NCI-H526 treated with DMSO at 0.1 percent for 48 hours (cell line): ENCODE measurements at places on chromosomes 7 and 10.
A peak's percentile ranks its signal among the peaks of the same experiment; 100 is the strongest.

- no peak for DNase-seq
Measured at GRCh38 chr7:139886206-139886605, 57.1 kb downstream of the TBXAS1 start.

- DNase-seq, result no peak
Measured at GRCh38 chr7:127114742-127115265, 137.9 kb downstream of the GRM8 start.

DNA sequence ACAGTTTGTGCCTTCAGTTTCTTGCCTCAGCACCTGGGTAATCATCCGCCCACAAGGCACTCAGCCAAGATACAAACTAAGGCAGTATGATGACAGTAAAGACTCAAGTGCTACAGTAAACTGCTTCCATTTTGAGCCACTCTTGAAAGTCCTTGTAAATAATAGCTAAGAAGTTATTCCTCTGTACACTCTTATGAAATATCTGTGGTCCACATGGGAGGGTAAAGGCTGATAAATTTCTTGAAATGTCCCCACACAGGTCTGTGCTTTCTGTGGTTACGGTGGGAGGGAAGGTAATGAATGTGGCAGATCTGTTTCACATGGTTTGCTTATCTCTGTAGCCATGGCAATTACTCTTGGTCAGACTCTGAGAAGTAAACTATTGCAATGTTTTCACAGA is 551.0 kb upstream of the ZWINT start:
- DNase-seq, result no peak

DNA sequence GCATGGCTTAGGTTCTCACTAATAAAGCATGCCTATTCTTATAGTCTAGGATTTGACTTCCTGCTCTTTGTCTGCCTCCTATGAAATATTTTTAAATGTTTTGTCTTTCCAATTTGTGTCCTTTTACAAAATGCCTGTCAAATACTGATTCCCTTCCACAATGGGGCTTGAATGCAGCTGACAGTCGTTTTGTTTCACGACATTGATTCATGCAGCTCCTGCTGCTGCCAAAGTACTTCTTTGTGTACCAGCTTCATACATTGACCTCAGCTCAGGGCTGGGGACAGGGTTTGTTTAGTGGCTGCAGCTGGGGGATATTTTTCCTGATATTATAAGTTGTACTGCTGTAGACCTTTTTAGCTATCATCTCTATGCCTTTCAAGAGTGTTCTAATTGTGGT is 371.9 kb upstream of the CHRM2 start:
- DNase-seq, result no peak

DNA sequence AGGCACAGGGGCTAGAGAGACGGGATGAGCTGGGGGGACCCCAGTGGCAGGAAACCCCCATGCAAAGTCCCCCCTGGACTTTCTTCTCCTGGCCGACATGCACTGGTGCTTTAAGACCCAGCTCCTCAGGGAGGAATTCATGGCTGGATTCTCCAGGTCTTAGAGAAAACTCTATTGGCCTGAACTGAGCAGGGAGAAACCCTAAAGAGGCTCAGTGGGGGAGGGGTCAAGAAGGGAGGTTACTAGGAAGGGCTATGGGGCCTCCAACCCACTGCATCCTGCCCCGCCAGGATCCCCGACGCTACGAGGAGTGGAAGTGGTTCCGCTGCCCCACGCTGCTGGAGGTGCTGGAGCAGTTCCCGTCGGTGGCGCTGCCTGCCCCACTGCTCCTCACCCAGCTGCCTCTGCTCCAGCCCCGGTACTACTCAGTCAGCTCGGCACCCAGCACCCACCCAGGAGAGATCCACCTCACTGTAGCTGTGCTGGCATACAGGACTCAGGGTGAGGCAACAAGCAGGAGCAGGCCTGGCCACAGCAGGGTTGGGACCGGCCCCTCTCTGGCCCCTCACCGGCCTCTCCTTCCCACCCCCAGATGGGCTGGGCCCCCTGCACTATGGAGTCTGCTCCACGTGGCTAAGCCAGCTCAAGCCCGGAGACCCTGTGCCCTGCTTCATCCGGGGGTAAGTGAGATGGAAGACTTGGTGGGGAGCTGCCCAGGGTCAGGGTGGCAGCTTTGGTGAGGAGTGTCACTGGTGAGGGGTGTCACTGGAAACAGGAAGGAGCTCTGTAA is 13.8 kb downstream of the ATG9B start:
- DNase-seq, result no peak

DNA sequence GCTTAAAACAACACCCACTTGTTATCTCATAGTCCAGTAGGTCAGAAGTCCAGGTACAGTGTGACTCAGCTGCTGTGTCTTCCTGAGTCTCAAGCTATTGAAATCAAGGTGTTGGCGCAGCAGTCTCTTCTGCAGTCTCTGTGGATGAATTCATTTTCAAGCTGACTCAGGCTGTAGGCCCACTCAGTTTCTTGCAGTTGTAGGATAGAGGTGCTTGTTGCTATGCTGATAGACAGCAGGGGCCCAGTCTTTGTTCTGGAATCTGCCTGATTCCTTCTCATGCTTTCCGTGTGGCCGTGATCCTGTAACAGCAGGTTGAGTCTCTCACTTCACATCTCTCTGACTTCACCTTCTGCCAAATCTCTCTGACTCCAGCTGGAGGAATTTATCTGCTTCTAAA is 400.4 kb upstream of the POM121L12 start:
- no peak for DNase-seq

- DNase-seq, result no peak
Measured at GRCh38 chr7:15042285-15043065, 139.9 kb upstream of the DGKB start.

- no peak for DNase-seq
Measured at GRCh38 chr7:42226354-42226941, 10.6 kb downstream of the GLI3 start.

DNA sequence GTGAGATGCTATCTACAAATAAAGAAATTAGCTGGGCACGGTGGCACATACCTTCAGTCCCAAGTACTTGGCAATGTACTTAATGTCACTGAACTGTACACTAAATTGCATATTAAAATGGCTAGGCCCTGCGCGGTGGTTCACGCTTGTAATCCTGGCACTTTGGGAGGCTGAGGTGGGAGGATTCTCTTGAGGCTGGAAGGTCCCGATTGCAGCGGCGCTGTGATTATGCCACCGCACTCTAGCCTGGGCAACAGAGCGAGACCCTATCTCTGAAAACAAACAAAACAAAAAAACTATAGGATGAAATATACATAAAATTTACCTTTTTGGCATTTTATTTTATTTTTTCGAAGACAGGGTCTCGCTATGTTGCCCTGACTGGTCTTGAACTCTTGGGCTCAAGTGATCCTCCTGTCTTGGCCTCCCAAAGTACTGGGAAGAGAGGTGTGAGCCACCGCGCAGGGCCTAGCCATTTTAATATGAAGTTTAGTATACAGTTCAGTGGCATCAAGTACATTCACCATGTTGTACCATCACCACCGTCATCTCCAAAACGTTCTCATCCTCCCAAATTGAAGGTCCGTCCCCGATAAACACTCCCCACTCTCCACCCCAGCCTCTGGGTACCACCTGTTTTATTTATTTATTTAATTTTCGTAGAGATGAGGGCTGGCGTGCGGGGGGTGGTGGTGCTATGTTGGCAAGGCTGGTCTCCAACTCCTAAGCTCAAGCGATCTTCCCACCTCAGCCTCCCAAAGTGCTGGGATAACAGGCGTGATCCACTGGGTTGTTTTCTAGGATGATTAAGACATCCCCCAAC is 1.3 kb upstream of the EIF3B start:
- no peak for DNase-seq

GRCh38 chr10:93178226-93178625 is 104.5 kb downstream of the CYP26A1 start:
- no peak for DNase-seq

DNA sequence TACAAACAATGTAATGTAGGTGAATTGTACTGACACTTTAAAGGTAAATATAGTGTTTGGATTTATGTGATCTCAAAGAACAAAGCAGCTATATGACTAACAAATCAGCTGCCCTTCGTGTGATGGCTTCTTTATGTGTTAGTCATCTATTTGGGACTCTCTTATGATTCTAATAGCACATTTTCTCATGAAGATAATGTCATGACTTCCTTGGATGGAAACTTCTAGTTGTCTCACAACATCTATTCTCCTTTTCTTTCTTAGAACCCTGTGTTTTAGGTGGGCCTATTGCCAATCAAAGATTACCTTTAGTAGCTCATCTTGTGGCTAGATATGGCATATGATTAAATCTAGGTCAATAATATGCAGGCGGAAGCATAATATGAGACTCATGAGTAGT is 45.0 kb downstream of the TMEM106B start:
- peak; percentile 46 for DNase-seq

GRCh38 chr10:76010703-76011102 is 579.3 kb downstream of the LRMDA start:
- no peak for DNase-seq

- no peak for DNase-seq
Measured at GRCh38 chr7:78006063-78006755, 207.6 kb downstream of the PHTF2 start.

- peak; percentile 87 for DNase-seq
Measured at GRCh38 chr7:149771720-149772240, 1.6 kb downstream of the ZNF467 start.

DNA sequence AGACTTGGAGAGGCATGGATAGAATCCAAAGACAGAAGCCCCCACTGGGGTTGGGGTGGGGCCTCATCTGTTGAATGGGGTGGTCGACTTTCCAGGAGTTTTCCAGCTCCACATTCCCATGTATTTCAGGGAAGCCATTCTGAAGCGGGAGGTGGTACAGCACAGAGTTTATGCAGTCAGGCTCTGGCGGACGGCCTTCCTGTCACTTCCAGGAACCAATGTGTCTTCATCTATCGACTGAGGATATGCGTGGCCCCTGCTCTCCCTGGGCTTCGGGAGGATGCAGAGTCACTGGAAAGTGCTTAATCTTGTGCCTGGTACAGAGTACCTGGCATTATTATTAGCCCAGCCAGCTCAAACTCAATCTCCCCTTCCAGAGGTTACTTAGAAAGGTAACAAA is 26.3 kb downstream of the DOCK1 start:
- DNase-seq, result no peak

- DNase-seq, result no peak
Measured at GRCh38 chr10:86899670-86900276, 57.6 kb downstream of the MMRN2 start.

- peak; percentile 65 for DNase-seq
Measured at GRCh38 chr10:25113191-25114035, 61.4 kb upstream of the GPR158 start.

- no peak for DNase-seq
Measured at GRCh38 chr10:80288849-80289248, 609 bp downstream of the MAT1A start.

DNA sequence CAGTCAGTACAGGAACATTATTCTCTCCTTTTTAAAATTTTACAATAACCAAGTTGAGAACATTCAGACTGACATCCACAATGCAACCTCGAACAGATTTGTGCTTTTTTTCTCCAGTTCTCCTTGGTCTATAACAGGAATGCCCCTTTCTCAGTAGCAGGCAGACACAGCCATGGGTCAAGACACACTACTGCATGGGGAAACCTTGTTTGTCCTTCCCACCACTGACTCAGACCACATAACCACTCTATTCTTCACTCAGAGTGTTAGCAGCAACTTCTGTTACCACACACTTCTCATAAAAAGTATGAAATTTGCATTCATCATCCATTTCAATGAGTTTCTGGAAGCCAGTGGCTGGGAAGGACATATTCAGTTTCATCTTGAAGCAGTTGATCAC is 421.7 kb downstream of the ADRA2A start:
- DNase-seq, result no peak

GRCh38 chr10:112393827-112394226 is 19.9 kb downstream of the ACSL5 start:
- DNase-seq, result no peak

DNA sequence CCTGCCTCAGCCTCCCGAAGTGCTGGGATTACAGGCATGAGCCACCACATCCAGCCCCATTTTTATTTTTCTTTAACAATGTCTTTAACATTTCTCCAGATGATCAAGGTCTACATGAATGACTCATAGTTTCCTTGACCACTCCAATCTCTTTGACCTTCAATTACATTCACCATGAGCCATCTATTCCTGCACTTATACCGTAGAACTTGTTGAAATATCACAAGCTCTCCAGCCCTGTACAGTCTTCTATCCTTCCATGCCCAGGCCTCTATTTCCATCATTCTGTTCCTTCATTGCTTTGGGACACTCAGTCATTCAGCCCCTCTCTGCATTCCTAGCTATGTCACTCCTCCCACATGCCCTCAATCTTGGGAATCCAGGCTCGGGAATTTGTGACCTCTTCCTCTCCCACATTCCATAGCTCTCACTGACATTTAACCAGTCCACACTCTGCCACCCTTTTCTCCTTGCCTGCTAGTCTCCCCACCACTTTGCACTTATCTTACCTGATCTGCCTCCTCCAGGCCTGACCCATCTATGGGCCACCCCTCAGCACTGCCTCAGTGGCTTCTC is 151.8 kb upstream of the STK17A start:
- DNase-seq, result no peak

- no peak for DNase-seq
Measured at GRCh38 chr7:7323921-7324320, 141.6 kb downstream of the C1GALT1 start.

DNA sequence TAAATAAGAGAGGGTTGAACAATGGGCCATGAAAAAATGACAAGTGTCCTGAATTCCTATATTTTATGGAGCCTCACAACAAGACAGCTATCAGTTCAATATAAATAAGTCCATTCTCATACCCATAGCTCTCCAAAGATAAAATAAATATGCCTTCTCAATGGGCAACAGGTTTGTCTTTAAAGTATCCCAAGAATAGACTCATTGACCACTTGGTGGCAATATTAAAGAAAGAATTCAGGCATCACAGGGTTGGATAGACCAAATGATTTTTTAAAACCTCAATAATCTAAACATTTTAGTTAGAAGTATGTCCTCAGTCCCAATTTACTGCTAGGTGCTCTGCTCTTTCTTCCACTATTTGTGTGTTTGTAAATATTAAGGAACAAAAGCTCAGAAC is 165.1 kb upstream of the WNT16 start:
- no peak for DNase-seq

- no peak for DNase-seq
Measured at GRCh38 chr7:2507208-2507916, 12.2 kb upstream of the LFNG start.

DNA sequence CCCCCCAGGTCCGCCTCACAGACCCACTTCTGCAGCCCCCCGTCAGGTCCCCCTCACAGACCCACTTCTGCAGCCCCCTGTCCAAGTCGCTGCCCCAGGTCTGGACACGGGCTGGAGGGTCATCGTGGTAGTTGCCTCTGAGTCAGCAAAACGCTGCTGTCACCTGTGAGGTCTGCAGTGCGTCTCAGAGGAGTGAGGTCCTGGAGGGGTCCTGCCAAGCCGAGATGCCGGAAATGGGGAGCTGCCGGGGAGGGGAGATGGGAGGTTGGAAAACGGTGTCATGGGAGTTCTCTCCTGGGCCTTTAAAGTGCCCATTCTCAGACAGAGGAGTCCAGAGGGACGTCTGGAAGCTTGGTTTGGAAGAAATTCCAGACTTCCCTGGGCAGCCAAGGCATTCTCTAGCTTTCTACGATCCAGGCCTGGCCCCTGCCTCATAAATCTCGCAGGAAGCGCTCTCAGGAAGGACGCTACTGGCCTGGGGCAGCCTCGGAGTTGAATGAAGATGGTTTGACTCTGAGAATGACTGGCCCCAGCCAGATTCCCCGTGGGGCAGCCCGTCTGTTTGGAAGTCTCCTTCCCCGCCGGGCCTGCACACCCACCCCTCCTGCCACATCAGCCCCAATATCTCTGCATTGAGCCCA is 38.7 kb downstream of the CALML3 start:
- no peak for DNase-seq

- no peak for DNase-seq
Measured at GRCh38 chr10:52651293-52651692, 121.3 kb downstream of the MBL2 start.

GRCh38 chr7:53672681-53673080 is 637.2 kb downstream of the POM121L12 start:
- DNase-seq, result no peak
